ENCODE measurements at places on chromosomes 2 and 18.

GRCh38 chr2:97741686-97742085, 28.3 kb downstream of the ZAP70 start:
- no peak for DNase-seq

DNA sequence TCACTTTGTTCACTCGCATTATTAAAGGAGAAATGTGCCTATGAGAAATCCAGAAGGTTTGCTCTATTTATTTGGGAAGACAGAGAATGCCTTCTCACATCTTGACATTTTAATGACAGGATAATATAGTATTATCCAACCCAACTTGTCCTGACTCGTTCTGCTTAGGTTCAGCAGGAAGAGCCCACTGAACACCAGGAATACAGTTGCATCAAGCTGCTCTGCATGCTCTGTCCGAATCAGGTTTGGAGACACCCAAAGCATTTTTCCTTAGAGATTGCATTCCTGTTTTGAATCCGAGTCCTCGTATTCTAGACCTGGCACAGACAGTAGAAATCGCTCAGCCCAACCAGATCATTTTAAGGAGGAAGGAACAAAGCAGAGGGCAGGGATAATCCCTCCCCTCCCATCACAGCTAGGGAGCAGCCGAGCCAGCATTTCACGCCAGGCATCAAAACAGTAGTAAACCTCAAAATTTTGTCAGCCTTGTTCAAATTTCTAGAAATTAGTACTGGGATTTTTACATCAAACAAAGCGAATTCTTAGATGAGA, 837.4 kb upstream of the ID2 start:
- DNase-seq, result no peak

GRCh38 chr2:134917888-134918525, 615 bp upstream of the CCNT2 start:
- peak; percentile 79 for DNase-seq

GRCh38 chr18:33934258-33934657, 290.5 kb downstream of the NOL4 start:
- DNase-seq, result no peak

GRCh38 chr2:85834466-85834865, 54.3 kb downstream of the ST3GAL5 start:
- DNase-seq, result no peak

- no peak for DNase-seq
Observed at GRCh38 chr2:197368412-197368811, 57.8 kb upstream of the ANKRD44 start.

DNA sequence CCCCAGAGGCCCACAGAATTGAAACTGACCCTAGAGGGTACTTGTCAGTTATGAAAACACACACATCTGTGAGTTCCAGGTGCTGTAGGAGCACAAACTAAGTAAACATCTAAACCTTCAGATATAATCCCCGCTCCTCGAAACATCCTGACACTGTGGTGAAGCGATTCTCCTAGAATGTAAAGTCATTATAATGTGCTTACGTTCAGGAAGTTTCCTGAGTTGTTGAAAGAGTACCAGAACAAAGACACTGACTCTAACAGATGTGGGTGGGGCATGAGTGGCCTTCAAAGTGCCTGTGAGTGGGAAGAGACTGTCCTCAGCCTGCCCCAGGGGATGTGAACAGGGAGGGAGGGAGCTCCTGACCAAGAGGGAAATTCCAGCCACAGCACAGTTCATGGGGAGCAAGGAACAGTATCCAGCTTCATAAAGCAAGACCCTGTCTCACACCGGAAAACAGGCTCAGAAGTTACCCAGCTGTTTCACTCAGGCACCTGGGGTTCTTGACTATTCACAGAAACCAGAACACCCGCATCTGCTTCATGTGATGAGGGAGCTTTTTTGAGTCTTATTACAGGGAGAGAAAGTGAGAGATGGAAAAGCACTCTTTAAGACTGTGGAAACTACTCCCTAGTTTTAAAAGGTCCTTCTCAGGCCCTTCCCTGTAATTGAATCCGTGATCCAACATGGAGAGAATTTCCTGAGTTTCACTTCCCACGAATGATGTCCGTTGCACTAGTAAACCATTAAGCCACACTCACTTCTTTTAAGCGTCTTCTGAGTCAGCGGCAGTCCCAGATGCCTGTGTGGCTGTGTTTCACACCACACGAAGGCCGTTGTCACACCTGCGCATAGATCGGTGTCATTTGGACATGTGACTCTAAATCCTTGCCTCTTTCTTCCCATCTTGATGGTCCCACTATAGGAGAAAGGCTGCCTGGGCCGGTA, 88.6 kb upstream of the EML6 start:
- DNase-seq, result no peak

- DNase-seq, result no peak
Observed at GRCh38 chr2:223618172-223619035, 16.2 kb upstream of the SCG2 start.

- no peak for DNase-seq
Observed at GRCh38 chr2:230913406-230914143, 11.5 kb downstream of the GPR55 start.

GRCh38 chr18:48022531-48023329, 92.3 kb upstream of the SMAD2 start:
- DNase-seq, result no peak

DNA sequence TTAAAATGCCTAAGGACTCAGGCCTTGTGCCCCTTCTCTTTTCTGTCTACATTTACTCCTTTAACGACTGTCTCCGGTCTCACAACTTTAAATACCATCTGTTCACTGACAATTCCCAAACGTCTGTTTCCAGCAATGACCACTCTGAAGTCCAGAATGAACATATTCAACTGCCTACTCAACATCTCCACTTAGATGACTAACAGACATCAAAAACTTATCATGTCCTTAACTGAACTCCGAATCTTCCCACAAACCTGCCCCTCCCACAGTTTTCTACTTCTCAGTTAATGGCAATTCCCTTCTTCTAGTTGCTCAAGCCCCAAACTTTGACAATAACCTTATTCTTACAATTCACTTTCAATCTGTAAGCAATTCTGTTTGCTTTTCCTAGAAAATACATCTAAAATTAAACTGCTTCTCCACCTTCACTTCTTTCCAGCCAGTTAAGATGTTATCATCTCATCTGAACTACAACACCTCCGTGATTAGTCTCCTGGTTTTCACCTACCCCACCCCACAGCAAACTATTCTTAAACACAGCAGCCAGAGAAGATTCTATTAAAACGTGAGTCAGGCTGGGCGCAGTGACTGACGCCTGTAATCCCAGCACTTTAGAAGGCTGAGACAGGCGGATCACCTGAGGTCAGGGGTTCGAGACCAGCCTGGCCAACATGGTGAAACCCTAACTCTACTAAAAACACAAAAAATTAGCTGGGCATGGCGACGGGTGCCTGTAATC, 2.8 kb downstream of the C1D start:
- DNase-seq, result no peak

GRCh38 chr18:55381277-55381676, 206.7 kb downstream of the TCF4 start:
- DNase-seq, result no peak

- DNase-seq, result no peak
Observed at GRCh38 chr18:9140984-9141383, 4.4 kb downstream of the ANKRD12 start.

DNA sequence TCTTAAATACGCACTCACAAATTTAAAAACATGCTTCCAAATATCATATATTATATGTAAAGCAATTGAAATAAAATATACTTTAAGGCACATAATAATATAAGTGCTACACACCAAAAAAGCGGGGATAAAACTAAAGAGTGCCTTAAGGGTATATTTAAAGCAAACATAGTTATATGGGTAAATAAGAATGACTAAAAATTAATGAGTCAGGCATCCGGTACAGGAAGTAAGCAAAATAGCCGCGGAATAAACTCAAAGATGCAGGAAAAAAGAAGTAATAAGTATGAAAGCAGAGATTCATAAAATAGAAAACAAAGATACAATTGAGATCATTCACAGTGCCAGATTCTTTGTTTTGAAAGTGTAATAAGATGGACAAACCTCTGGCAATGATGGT, 503.5 kb upstream of the SOX11 start:
- DNase-seq, result no peak

GRCh38 chr2:220533485-220533884, 906.1 kb downstream of the SLC4A3 start:
- DNase-seq, result no peak

DNA sequence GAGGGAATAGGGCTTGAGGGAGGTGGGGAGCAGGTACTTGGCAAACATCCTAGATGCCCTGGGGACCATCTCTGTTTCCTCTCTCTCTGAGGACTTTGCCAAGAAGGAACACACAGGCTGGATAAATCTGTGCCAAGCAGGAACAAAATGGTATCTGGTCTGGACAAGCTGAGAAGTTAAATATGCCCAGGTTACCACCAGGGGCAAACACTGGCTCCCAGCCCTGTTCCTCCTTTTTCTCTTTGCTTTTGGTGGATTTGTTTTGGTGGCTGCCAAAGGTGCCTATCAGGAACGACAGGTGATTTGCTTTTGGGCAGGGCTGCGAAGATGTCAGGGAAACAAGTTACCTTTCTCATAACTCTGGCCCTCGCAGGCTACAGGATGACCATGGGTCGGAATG, 227.5 kb upstream of the SMAD2 start:
- DNase-seq, result no peak

DNA sequence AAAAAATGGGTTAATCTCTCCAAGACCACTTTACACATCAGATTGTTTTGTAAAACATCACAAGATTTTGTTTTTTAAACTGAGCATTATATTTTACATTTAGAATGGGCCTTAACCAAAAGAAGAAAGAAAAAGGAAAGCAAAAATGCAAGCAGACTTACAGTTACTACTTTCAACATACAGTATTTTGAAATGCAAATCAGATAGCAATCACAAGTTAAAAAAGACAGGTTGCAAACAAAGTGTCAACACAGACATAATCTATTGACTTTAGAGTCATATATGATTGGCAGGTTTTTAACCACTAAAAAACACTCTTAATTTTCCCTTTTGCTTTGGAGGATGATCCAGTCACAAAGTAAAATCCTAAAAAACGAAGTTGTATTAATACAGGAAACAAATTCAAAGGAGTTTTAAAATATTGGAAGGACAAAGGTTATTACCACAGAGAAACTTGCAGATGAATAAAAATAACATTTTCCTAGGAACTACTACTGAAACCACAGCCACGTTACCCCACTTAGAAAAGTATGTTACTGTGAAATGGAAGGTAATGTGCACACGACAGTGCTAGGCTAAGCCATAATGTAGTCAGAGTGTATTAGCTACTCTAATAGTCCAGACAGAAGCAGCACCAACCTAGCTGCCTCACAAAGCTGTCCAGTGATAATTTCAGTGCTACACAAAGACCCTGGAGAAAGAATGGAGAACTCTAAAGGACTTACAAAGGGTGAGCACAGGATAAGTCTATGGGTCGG, 22.9 kb downstream of the DARS1 start:
- no peak for DNase-seq

DNA sequence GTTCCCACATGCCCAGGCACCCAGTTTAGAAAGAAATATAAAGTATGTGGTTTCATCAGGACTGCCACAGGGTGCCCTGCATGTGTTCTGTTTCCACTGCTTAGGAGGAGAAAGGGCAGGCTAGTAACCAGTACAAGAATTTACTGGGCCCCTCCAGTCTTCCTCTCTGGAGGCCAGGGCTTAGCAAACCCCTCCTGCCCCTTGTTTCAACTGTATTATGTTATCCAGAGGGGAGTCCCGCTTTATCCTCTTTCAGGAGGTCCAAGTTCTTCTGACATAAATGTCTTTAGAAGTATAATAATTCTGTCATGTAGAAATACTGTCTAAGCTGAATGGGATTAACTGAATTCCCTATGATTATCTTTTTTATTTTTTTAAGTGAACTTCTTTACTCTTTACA, 132.1 kb downstream of the WDSUB1 start:
- DNase-seq, result no peak

- DNase-seq, result no peak
Observed at GRCh38 chr2:27095745-27096651, 9.4 kb downstream of the KHK start.

DNA sequence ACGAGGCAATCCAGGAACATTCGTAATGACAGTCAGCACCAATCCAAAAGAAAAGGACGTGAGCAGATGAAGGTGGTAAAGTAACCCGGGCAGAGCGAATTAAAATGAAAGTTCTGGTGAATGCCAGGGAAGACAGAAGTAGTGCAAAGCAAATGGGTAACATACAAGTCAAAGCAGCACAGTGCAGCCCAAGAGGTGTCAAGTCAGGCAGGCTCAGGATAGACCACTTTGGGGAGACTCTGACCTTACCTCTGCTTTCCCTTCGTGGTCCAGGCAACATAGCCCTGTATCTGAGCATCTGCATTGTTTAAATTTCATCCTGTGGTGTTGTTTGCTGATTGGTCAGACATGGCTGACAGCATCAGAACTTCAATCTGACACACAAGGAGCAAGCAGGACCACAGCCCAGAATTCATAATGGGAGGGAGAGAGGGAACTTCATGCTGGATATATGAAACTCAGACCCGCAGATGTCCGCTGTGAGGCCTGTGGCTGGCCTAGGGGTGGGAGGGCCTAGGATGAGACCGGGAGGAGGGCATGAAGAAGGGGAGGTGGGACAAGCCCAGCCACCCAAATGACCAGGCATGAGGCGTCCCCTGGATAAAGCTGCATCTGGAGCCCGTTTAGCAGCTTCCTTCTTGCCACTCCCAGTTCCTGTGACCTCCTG, 285.7 kb downstream of the TCF4 start:
- no peak for DNase-seq

DNA sequence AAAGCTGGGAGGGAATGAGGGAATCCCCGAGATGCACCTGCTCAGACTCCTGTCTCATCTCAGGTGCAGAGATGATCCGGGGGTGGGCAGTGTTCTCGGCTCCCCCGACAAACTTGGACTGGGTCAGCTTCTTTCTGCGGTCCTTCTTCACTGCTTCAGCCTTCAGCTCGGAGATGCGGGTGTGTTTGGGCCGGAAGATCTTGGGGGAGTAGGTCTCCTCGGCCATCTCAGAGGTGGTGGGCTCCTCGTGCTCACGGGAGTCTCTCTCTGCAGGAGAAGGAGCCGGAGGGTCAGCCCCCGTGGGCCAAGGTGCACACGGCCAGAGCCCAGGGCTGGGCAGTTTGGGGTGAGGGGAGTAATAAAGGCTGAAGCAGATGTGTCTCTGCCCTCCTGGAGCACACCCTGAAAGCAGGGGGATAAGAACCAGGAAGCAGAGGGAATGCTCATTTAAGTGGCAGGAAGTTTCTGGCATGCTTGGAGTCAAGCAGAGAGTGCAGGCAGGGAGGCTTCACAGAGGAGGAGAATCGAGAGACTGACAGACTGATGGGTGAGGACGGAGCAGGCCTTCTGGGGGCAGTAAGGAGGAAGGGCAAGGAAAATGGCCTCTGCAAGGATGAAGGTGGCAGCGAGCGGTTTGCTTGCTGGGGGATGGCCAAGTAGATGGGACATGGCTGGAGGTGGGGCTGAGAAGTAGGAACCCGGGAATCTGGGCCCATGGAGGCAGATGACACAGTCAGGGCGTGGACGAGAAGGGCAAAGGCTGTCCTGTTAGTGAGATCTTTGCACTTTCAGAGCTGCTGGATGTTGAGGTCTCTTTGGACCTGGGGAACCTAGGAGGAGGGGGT, 16.3 kb downstream of the IGFBP5 start:
- DNase-seq, result no peak

GRCh38 chr2:28178946-28179345, 213.7 kb upstream of the FOSL2 start:
- DNase-seq, result no peak

Measured in stimulated activated CD4-positive, alpha-beta T cell treated with anti-CD3 and anti-CD28 coated beads, Interleukin-2, amount 100 ng/mL, for 48 hours (primary cell).